ENCODE measurements at places on chromosomes 2 and 18.

GRCh38 chr2:176997792-176998169 is 214.8 kb upstream of the HNRNPA3 start:
- peak overlapping the region; percentile 43 for H3K27ac ChIP-seq
- no peak overlapping the region for H3K4me3 ChIP-seq
- no peaks in the 10 kb centered on the region for H3K4me1 ChIP-seq
- no peak for DNase-seq

GRCh38 chr2:223469270-223470046 is 132.7 kb downstream of the SCG2 start:
- H3K27me3 ChIP-seq: no peaks in the 10 kb centered on the region
- no peaks in the 10 kb centered on the region for H3K4me1 ChIP-seq
- no peak for DNase-seq

GRCh38 chr2:101627285-101628029 is 70.0 kb upstream of the MAP4K4 start:
- H3K36me3 ChIP-seq: no peaks in the 10 kb centered on the region
- H3K27ac ChIP-seq: no peak overlapping the region
- H3K4me3 ChIP-seq: no peak overlapping the region

- no peak for DNase-seq
- no peak overlapping the region for H3K27ac ChIP-seq
- no peaks in the 10 kb centered on the region for H3K4me1 ChIP-seq
- H3K4me3 ChIP-seq: no peak overlapping the region
- no peaks in the 10 kb centered on the region for H3K36me3 ChIP-seq
Observed at GRCh38 chr2:204628926-204629712, 83.8 kb downstream of the PARD3B start.

Data from natural killer cell (primary cell).